ENCODE measurements at places on chromosomes 5 and 9.
A peak's percentile ranks its signal among the peaks of the same experiment; 100 is the strongest.

GRCh38 chr9:12847561-12847960 is 72.7 kb downstream of the LURAP1L start:
- DNase-seq, result no peak

GRCh38 chr5:111530298-111530740 is 18.0 kb upstream of the STARD4 start:
- DNase-seq, result peak; percentile 93

DNA sequence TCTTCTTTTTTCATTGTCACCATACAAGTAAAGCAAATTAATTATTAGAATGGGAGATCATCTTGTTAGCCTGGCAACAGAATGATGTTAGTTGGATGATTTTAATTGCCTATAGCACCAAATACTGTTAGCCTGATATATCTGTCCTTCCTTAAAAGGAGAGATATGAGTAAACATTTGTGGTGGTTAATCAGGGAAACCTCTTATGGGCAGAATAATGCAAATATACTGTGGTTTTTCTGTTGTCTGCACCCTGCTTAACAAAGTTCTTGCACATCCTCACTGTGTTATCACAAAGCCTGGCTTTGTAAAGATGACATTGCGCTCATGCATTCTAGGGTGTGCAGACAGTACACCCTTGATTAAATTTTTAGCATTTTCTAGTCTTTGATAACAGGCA is 254.9 kb upstream of the SMC2 start:
- no peak for DNase-seq

DNA sequence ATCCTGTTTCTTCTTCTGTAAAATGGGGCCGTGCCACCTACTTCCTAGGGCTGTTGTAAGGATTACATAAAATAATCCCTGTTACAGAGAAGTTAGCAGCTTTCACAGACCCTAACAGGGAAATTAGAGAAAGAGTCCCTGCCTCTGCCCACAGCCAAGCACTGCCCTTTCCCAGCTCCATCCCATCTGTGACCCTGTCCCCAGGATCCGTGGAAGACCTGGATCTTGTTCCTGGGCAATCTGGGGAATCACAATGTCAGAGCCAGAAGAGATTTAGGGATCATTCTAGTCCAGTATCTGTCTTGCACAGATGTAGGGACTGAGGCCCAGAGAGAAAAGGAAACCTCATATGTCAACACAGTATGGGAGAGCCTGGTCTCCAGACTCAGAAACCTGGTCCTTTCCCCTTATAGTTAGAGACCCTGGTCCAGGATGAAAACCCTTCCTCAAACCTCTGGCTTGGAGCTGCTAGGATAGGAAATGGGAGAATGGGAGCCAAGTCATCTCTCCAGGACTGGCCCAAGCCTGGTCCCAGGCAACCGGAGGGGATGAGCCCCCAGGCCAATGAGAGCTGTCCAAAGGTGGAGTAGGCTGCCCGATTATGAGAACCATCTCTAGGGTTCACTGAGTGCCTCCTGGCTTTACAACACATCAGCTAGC is 12.5 kb downstream of the LHX6 start:
- DNase-seq, result no peak

GRCh38 chr5:17276445-17276844 is 59.0 kb downstream of the BASP1 start:
- no peak for DNase-seq

DNA sequence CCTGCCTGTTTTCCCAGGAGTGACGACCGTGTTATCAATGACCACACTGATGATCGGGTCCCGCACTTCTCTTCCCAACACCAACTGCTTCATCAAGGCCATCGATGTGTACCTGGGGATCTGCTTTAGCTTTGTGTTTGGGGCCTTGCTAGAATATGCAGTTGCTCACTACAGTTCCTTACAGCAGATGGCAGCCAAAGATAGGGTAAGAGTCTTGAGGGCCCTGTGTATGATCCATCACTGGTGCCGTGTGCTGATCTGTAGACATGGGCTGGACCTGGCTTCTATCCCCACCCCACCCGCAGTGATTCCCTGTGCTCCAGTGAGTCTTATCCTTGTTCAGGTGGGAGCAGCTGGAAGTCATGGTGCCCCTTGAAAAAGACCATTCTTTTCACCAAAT is 26.0 kb downstream of the GABRP start:
- DNase-seq, result no peak

DNA sequence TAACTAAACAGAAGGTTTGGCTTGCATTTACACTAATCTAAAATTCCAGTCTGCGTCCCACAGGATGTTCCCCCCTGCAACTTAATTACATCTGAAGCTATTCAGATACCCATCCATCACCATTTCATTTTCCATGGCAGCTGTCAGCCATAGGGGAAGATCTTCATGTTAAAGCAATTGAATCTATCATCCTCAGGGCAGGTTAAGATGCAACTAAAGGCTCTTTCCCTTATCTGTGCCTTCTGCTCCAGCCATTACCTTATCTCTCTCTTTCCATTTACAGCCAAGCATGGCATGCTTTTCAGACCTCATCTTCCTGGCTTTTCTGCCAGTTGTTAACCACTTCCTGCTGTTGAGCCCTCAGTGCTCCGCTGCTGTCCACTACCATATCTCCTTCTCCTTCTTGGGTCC is 15.8 kb upstream of the HACD4 start:
- DNase-seq, result no peak

GRCh38 chr5:84437673-84438315 is 53.1 kb upstream of the EDIL3 start:
- no peak for DNase-seq

DNA sequence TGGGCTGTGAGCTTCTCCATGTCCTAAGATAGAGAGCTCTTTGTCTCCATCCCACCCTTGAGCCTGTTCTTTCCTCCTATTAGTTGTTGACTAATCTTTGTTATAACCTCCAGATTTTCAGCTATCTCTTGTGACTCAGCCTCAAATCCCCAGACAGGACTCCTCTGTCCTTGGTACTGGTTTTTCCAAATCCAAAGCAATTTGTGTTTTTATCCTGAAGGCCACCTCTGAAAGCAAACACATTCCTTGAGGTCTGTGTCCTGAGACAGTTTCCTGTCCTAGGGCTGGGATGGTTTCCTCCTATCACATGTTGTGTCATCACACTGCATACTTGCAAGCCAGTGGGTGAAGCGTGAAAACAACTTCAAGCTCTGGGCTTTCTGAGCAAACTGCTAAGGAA is 8.5 kb downstream of the TNC start:
- no peak for DNase-seq

- DNase-seq, result no peak
These were observed 4.6 kb upstream of the BARX1 start for GRCh38 chr9:93959739-93960154.

- DNase-seq, result no peak
These were observed 110.2 kb upstream of the LMX1B start for GRCh38 chr9:126503333-126504085.

DNA sequence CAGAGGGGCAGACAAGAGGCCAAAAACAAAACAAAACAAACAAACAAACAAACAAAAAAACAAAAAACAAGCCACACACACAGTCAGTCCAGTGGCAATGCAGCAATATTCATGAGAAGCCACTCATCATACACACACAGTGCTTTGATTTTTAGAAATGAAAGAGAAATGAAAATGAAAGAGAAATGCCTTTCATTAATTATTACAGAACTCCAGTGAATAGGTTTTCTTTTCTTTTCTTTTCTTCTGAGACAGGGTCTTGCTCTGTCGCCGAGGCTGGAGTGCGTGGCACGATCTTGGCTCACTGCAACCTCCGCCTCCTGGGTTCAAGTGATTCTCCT is 36.9 kb downstream of the SPRY4 start:
- DNase-seq, result no peak

DNA sequence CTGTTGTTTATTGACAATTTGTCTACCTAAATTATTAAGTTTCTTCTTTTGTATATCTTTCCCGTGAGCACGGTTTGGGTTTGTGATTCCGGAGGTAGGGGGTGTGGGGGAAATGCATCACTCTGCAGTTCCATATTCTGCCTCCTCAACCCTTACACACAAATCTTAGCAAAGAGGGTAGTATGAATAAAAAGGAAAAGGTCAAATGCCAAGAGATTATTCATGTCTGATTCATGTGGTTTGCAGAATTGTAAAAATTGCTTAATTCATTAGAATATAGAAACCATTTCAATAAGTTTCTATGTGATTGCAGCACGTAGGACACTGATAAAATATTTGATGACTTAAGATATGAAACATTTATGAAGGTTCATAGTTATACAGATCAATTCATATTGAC is 601.9 kb downstream of the SEMA5A start:
- no peak for DNase-seq

DNA sequence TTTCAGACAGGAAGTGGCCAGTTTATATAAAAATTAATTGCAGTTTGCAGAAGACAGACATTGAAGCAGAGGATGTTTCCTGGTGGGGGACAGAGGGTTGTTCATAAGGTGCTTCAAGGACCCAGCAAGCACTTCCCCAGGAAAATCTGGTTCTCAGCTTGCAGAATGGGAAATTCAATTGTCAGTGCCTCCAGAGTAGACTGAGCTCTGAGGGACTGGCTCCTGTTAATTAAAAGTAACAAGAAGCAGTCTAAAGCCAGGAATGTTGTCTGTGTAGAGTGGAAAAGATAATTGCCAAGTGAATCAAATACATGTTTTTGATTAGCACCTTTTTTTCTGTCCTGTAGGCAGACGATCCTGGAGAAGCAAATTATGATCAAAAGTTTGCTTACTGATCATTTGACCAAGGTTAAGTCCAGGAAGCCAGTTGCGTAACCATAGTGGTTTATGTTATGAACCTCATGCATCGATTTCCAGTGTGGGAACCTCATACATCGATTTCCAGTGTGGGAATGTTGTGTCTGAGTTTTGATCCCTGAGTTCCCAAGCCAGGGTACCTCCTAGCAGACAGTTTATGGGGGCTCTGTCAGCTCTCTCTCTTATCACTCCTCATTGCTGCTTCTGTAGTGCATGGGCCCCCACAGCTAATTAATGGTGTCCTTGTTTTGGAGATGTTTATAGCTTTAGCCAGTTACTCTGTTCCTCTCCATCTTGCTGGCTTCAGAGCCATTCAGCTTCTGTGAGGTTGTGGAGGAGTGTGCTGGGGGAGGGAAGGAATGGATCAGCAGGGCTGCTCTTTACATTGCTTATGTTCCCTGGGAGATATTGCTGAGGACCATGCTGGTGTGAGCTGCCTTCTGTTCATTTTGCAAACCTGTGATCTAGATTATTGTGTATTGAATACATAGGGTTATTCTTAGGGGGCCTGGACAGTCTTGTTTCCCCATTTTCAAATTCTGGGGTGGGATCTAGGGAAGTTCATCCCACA is 17.1 kb downstream of the MSANTD3 start:
- DNase-seq, result no peak

GRCh38 chr5:29218138-29218537 is 1975.3 kb upstream of the CDH6 start:
- no peak for DNase-seq

- DNase-seq, result peak; percentile 69
These were observed 7.0 kb downstream of the NOTCH1 start for GRCh38 chr9:136538599-136539426.

GRCh38 chr5:107666051-107666655 is 4.6 kb downstream of the EFNA5 start:
- DNase-seq, result no peak

DNA sequence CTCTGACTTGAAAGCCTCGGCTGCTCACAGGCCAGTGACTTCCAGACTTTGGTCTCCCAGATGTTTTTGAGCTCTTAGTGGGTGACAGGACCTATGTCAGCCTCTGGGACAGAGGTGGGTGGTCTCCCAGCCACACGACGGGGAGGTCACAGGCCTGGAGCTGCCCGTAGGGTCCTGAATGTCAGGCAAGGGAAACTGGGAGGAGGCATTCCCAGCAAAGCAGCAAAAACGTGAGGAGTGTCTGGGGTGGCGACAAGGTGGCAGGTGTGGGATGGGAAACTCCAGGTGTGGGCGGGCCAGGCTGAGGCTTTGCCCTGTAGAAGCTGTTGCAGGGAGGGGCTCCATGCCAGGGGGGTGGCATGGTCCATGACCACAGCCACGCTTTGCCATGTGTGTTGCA is 110.5 kb downstream of the CACNA1B start:
- no peak for DNase-seq

DNA sequence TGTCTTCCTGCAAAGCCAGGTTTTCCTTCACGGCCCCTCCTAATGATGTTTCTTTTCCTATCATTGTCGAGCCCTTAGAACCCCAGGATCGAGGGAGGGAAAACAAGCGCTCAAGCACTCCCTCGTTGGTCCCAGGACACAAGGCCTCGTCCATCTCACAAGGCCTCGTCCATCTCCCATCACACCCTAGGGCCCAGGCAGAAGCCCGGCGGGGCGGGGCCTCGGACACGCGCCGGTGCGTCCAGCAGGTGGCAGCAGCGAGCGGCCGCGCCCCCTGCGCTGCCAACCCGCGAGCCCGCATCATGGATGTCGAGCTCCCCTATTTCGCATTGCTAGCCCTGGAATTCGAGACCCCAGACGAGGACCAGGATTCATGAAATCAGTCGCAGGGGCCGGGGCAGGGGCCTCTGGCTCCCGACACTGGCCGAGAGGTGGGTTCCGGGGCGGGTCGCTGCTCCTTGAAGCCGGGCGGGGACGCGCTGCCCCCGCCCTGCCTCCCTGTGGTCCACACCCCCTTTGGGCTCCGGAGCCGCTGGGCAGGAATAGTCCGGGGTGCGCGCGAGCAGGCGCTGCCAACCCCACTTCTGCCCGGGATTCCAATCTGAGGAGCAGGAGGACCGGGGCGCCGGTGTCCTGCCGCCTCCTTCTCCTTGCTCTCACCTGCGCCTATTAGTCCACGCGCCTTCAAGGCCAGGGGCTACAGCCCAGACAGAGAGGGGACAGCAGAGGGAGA is at the start of gene ABLIM3:
Gene ABLIM3, plus strand, starts transcription at position 270 of the 733 bp plus-strand sequence. CDS start 603 bp downstream, outside the sequence.
- DNase-seq, result peak; percentile 67

DNA sequence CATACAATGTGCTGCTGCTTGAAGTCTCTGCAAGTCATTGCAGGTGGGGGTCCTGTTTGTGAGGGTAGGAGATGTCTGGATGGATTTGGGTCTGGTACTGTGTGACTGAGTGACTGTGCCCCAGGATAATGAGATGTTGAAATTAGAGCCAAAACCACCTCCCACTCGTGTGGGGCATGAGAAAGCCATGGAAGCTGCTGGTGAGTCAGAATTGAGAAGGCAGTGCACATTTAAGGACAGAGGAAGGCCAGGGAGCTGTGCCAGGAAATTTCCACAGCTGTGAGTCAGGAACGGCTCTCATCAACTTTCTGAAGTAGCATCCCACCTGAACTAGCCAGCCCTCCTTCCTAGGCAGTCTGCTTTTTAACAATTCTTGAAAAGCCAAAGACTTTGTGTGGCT is 229.8 kb downstream of the DRD1 start:
- DNase-seq, result no peak

DNA sequence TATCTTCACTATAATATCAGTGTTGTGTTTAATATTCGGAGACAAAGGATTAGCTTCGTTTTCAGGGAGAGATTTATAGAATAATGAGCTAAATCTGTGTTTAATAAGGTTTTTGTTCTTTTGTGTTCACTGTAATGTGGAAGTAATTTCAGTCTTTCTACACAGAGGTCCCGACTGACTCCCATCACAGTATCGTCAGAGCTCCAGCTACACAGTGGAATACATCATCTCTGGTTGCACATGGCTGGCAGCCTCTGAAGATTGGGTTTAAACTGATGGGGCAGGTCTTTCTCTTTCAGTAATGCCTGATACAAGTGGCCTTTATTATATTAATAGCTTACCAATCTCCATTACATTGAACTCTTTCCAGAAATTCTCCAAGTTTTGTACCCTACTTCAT is 736.7 kb upstream of the RIOK2 start:
- DNase-seq, result no peak

- DNase-seq, result peak; percentile 63
These were observed 2.9 kb upstream of the FOXD1 start for GRCh38 chr5:73451224-73452130.
